HepG2 (cell line): ENCODE measurements at places on chromosomes 3 and 15.
A peak's percentile ranks its signal among the peaks of the same experiment; 100 is the strongest.

DNA sequence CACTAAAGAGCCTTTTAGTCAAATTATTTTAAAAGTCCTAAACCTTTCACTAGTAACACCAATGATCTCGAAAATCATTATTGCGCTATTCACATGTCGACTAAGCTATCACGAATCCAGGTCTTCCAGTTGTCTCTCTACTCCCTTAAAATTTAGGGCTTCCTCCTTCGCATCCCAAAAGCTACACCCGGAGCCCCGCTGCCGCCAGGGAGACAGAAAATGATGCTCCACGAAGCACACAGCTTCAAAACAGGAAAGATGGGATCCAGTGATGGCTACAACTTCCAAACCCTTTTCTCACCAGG, 253 bp downstream of the IFT80 start:
- no peak for DNase-seq

DNA sequence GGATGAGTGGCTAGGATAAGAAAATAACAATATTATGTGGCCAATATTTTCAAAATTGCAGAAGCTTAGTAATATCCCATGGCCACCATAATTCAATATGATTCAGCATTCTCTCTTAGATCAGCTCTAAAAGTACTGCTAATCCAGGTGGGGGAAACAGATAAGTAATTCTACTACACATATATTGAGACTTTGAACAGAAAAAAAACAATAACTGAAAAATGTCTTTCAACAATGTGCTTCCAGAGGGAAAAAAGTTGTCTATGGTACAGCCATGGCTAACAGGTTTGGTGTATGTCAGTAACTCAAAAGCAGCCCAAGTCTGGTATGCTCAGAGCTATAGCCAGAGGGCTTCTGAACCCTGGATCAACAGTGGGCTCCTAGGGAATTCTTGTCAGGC, 42.4 kb upstream of the PPIB start:
- DNase-seq, result no peak

GRCh38 chr3:5494905-5495519, 307.5 kb downstream of the EDEM1 start:
- DNase-seq, result no peak

DNA sequence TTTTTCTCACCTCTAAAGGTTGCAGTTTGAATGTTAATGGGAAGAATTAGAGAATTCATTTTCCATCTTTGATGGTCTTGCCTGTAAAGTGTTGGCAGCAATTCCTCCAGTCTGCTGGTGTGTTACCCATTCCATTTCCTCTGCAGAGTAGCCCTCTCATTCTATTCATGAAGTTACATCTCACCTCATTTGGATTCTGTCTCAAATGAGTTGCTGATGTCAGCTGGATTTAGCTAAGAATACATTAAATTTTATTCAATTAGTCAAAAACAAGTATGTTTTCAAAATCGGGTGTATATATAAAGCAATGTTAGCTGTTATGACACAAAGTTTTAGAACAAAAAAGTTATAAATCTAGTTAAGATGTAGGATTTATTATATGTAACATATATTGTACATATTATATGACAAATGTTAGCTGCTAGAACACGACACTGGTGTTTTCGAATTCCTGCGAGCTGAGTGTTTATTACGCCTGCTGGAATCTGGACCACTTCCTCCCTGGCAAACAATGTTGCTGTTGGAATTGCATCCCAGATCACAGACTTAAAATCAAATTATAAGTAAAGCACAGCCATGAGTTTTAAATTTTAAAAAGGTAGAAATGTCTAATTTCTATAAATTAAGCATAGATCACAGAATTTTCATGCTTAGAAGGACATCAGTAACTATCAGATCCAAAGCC, 516.2 kb downstream of the OCA2 start:
- DNase-seq, result no peak

GRCh38 chr15:28913171-28913765, 27.5 kb downstream of the APBA2 start:
- DNase-seq, result no peak

- no peak for DNase-seq
These were observed 6.8 kb upstream of the NCKIPSD start for GRCh38 chr3:48692551-48692950.

GRCh38 chr15:78934655-78935023, 10.2 kb downstream of the CTSH start:
- no peak for DNase-seq

- no peak for DNase-seq
These were observed 46.0 kb downstream of the SETD2 start for GRCh38 chr3:47117807-47118364.

- DNase-seq, result no peak
These were observed 67.4 kb upstream of the UNC13C start for GRCh38 chr15:53910852-53911251.

DNA sequence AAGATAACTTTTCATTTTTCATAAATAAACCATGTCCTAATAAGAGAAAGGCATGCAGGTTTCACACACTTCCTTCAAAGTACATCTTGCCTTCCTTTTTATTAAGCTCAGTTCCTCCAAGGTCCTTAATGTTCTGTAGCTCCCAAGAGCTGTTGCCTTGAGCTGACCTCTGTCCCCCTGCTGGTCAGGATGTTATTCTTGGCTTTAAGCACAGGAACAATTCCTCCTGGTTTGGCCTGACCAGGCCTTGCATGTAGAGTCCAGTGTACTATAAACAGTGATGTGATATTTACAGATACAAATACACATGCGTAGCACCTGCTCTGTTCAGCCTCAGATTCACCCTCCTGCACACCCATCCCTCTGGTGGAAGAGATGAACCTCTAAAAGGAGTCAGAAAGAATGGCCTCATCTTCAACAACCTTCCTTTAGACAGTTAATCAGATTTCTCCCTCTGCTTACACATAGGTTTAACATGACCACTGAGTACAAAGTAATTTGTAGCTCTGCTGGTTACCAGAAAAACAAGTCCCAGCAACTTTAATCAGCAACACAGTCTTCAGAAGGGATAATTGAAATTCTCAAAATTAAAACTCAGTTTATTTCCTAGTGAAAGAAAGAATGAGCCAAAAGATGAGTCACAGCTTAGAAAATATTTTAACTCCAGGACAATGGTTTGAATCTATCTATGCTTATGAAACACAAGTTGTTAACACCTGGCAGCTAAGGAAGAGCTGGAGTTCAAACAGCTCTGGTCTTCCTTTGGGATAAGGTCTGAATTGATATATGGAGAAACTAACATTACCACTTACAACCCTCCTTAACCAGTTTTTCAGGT, 46.5 kb downstream of the PTPN9 start:
- peak; percentile 57 for DNase-seq

DNA sequence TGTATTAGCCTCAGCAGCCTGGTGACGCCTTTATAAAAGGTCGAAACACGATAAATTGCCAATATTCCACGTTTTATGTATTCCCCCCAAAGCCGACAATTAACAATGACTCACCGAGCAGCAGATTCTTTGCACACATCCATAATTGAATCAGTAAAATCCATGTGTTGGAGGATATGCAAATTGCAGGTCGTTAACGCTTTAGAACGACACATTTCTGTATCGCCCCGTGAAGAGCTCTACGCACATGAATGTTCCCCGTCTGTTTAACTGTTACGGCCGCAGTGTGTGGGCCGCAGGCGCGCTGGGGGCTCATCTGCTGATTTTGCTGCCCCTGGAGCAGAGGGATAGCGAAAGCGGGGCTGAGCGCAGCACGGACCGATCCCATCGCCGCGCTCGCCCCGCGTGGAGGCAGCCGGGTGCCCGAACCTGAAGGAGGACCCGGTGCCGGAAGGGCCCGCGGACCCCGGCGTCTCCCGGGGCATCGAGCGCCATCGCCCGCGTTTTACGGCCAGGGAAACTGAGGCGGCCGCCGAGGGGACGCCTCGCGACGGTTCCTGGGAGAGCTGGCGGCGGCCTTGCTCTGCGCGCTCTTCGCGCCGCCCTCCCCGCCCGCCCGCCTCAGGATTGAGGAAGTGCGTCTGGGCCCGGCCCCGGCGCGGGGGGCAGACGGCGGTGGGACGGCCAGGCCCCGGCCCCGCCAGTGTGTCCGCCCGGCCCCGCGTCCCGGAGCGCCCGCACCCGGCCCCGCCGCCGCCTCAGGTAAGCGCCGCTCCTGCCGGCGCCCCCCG, at the start of gene LRRK1:
Gene LRRK1, plus strand, starts transcription at position 668 of the 791 bp plus-strand sequence. CDS start 5,276 bp downstream, outside the sequence.
- DNase-seq, result no peak

GRCh38 chr15:68874788-68875187, 54.1 kb upstream of the ANP32A start:
- DNase-seq, result no peak

DNA sequence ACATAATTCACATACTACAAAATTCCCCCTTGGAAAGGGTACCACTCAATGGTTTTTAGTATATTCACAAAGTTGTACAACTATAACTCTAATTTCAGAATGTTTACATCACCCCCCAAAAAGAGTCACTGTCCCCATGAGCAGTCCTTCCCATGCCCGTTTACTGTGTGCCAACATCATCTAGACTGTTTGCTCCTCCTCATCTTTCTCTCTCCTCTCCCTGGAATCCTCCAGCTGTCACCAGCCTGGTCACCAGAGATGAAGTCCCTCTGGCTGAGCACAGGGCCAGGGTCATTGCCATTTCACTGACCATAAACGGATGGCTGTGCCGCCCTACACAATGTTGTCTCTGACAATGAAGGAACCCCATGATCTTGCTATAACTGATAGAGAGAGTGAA, 45.2 kb downstream of the C2CD4B start:
- DNase-seq, result no peak

- DNase-seq, result no peak
These were observed 44.8 kb upstream of the CCDC174 start for GRCh38 chr3:14606669-14607339.
